ENCODE measurements at places on chromosomes 11 and 22.
A peak's percentile ranks its signal among the peaks of the same experiment; 100 is the strongest.

DNA sequence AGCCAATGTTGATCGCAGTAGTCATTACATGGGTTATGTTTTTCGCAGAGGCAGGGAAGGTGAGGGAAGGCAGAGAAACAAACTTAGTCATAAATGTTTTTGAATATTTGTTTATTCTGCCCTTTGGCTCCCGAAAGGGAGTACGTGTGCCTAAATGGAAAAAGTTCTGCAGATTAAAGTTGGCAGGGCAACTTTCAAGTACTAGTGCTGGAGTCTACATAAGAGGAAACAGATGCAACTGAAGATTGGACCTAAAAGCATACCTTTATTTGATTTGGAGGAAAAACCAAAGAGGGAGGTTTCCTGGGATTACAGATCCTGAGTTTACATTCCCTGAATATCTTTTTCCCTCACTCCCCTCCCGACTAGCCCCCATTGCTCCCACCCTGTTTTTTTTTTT is 5.7 kb downstream of the HSD17B12 start:
- DNase-seq, result no peak

DNA sequence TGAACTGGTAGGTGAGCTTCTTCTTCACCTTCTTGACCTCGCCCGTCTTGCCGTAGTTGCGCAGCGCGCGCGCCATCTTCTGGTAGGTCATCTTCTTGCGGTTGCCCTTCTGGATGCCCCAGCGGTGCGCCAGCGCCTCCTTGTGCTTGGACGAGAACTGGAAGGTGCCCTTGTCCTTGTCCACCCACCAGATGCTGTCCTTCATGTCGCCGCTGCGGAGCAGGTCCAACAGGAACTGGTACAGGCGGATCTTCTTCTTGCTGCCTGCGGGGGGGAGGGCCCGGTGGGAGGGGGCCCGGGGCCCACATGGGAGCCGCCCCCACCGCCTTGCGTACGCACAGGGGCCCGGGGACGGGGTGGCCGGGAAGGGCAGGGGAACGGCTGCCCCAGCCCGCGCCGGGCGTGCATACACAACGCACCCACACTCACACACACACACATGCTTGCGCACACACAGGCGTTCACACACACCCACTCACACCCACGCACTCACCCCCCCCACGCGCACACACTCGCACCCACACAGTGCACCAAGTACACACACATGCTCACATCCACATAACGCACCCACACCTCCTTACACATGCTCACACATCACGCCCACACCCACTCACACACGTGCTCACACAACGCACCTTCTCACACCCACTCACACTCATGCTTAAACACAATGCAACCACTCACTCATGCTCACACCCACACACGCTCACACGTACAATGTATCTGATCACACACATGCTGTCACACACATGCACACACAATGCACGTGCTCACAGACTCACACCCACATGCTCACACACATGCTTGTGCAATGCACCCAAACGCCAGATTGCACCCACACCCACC is 3.0 kb upstream of the MYBPC3 start:
- peak; percentile 48 for DNase-seq

DNA sequence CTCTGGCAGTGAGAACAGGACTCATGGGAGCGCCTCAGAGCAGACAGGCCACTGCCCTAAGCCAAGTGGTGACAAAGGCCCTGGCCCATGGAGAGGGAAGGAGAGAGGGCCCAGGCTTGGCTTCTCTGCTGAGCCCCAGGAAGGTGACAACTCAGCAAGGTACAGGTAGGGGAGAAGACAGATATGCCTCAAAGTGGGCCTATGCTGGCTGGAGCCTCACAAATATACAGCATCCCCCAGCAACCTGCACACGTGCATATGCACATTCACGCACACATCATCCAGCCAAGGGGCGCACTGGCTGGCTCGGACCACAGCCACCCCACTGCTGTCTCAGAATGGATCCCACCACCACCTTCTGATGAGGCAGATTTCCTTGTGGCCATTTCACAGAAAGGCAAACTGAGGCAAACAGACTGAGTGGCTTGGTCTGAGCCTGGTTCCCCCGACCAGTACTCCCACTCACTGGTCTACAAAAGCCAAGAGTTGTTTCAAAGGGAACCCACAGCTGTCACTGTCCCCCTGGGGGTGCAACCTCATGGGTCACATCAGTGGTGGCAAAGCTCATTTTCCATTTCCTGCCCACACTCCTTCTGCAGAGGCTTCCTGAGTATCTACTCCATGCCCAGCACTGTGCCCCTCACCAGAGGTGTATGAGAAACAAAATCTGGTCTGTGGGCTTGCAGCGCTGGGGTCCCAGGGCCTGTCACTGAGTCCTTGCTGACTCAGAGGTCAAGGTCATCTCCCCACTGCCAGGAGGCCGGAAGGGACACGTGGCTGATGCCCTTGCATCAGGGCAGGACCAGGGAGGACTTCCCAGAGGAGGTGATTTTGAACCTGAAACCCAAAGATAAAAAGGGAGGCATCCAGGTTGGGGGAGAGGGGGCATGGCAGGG is 67.3 kb upstream of the PRR5 start:
- DNase-seq, result no peak

GRCh38 chr11:19889531-19889930 is 176.9 kb downstream of the NAV2 start:
- DNase-seq, result no peak

DNA sequence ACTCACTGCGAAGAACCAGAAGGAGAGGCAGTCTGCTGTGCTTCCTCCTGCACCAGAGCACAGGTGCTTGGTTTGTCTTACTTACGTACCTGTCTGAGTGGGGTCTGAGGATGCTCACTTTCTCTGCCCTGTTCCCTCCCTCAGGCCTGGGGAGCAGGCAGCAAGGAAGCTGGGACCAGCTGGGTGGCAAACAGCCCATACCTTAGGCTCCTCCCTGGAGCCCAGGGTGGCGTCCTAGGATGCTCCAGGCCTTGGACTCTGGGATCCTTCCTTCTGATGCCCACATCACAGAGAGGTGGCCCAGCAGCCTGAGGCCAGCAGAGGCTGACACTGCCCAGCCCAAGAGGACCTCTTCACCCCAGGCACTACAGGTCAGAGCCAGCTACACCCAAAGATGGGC is 593.2 kb downstream of the BRD1 start:
- no peak for DNase-seq

DNA sequence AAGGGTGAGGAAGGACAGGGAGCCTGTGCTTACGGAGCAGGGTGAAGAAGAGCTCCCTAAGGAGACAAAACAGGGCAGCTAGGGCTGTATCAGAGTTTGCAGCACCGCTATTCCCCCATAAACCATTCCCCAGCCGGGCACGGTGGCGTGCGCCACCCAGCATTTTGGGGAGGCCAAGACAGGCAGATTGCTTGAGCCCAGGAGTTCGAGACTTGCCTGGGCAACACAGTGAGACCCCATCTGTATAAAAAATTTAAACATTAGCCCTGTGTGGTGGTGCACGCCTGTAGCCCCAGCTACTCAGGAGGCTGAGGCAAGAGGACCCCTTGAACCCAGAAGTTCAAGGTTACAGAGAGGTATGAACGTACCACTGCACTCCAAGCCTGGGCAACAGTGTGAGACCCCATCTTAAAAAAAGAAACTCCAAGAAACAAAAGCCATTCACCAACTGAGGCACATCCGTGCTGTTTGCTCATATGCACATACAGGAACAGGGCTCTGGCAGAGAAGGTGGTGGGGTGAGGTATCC is 4.7 kb downstream of the GAL3ST1 start:
- DNase-seq, result no peak

DNA sequence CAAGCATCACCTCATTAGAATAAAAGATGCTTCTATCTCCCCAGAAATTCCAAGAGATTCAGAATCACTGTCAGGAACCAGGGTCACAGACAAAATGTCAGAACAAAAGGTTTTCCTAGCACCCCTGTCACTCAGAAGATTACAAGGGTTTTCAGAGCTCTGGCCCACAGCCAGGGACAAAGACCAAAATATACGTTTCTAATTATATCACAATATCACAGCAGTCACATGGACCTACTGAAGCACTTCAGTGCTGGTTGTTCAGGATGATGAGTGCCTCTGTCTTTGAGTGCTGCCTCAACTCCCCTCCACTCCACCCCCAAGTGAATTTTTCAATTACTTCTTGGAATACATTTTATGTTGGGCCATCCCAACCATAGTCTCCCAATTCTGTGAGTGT is 21.9 kb upstream of the RTL6 start:
- no peak for DNase-seq

- no peak for DNase-seq
Observed at GRCh38 chr11:134754521-134755198, 342.6 kb upstream of the B3GAT1 start.

DNA sequence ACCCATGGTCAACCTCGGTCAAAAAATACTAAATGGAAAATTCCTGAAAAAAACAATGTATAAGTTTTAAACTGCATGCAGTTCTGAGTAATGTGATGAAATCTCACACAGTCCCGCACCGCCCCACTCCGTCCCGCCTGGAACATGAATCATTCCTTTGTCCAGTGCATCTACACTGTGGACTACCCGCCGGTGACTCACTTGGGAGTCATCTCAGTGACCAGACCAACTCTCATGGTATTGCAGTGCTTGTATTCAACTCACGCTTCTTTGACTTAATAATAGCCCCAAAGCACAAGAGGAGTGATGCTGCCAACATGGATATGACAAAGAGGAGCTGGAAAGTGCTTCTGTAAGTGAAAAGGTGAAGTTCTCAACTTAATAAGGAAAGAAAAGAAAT is 48.8 kb downstream of the ARHGAP32 start:
- no peak for DNase-seq
